ENCODE measurements at places on chromosomes 1 and 21.

GRCh38 chr21:39189857-39190604 lies 6.8 kb upstream of the PSMG1 start:
- no peak for DNase-seq

DNA sequence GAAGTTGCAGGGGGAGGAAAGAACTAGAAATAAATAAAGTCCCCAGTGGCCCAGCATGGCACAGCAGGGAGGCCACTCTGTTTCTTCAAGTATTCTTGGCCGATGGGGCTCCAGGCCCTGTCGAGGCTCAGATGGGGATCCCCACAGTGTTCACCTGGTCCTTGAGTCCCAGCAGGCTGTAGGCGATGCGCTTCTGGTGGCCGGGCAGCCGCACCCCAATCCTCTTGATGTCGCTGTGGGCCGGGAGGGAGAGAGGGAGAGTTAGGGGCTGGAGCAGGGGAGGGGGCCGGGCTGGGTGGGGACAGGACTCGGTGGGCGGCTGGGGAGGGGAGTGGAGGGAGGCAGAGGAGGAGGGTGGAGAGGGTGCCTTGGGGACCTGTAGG lies 30.8 kb downstream of the EPHA2 start:
- DNase-seq: peak; percentile 36

DNA sequence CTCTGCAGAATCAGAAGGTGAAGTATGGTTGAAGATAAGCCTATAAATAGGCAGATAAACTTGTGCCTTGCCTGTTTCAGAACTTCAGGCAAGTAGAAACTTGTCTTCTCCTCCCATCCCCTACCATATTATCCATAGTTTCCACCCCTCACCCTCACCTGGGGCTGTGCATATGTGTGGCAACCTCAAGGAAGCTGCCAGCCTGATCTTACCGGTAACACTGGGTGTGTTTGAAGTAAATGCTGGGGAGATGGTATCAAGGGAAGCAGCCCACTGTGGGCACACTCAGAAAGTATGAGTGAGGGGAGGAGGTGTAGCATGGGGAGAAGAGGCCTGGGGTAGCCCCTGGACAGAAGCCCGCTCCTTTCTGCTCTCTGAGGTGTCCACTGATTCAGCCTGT lies 14.5 kb downstream of the VANGL2 start:
- no peak for DNase-seq

- DNase-seq: no peak
These were observed 17.4 kb upstream of the HIVEP3 start for GRCh38 chr1:41936107-41936506.

GRCh38 chr1:33319949-33320618 lies 814 bp downstream of the A3GALT2 start:
- no peak for DNase-seq

- no peak for DNase-seq
These were observed 193.4 kb downstream of the ATG4C start for GRCh38 chr1:62977366-62977765.

GRCh38 chr1:223831755-223832636 lies 13.8 kb downstream of the TP53BP2 start:
- no peak for DNase-seq

DNA sequence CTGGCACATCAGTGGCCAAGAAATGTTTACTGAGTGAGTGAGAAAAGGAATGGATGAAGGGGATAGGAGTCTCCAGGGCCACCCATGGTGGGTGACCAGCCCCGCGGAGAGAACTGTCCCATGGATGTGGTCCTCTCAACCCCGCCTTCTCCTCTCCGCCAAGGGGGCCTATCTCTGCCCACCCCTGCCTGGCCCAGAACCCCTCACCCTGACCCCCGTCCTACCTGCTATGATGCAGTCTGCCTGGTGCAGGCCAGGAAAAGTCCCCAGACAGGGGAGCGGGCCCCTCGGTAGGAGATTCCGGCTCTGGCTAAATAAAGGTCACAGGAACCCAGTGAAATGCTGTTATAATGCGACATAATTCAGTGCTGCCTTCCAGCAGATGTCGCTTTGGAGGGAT lies 107.6 kb downstream of the PTPRU start:
- DNase-seq: no peak

GRCh38 chr1:89547563-89548116 lies 23.0 kb downstream of the LRRC8B start:
- peak; percentile 21 for DNase-seq

DNA sequence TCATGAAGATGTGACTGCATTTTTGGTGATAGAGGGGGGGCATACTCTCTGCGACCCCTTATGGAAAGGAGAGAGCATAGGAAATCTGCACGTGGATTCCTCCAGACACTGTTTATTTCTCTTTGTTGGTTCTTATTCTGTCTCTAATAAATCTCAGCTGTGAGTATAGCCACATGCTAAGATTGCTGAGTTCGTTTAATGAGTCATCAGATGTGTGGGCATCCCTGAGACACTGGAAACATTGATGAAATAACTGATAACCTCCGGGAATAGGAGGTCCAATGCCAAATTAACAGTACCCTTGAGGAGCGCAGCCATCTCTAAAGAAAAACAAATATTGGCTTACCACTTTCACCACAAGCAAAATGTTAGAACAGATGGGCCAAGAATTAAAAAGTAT lies 880.2 kb upstream of the NEGR1 start:
- DNase-seq: no peak

- peak; percentile 31 for DNase-seq
These were observed 19.1 kb downstream of the CD101 start for GRCh38 chr1:117020526-117021156.

- no peak for DNase-seq
These were observed 57.1 kb downstream of the DDAH1 start for GRCh38 chr1:85407746-85408377.

DNA sequence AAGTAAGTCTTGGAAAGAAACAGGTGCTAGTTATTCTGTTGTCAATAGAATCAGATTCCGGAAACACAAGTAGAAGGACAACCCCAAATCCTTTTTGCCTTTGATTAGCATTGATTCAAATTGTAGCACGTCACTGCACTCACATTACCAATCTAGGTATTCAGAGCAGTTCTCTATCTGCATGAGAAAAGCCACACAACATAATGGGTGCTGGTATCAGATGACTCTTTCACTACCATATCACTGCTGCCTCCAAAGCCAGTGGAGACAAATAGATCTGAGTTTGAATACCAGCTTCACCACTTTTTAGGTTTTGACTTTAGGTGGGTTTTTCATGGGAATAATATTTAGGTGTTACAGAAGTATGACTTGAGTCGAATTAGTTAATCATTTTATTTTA lies 38.9 kb downstream of the RTCA start:
- DNase-seq: no peak

DNA sequence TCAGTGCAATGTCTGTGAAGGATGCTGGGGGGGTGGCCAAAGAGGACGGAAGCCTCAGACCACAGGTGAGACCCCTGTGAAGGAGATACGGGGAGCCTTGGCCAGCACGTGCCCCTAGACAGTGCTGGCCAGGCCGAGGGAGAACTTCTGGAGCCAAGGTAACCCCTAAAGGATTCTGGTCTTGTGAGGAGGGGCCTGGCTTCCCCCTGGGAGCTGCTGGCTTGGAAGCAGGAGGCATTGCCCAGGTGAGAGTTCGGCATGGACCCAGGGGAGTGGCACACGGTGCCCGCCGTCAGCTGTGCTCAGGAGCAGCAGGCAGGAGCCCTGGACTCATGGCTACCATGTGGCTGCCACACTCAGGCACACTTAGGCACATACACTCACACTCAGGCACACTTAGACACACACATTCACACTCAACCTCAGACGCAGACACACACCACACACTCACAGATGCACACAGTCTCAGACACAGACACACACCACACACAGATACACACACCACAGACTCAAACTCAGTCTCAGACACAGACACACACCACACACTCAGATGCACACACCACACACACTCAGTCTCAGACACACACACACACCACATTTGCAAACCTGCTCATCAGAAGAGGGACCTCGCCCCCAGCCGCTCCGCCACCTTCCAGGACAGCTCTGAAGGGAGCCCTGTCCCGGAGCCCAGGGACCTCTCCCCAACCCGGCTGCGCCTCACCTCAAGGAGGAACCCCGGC lies 1.1 kb upstream of the COL6A2 start:
- peak; percentile 49 for DNase-seq

GRCh38 chr1:221029981-221030649 lies 150.9 kb downstream of the HLX start:
- DNase-seq: no peak

GRCh38 chr1:167122568-167122967 lies 28.7 kb downstream of the STYXL2 start:
- DNase-seq: no peak

DNA sequence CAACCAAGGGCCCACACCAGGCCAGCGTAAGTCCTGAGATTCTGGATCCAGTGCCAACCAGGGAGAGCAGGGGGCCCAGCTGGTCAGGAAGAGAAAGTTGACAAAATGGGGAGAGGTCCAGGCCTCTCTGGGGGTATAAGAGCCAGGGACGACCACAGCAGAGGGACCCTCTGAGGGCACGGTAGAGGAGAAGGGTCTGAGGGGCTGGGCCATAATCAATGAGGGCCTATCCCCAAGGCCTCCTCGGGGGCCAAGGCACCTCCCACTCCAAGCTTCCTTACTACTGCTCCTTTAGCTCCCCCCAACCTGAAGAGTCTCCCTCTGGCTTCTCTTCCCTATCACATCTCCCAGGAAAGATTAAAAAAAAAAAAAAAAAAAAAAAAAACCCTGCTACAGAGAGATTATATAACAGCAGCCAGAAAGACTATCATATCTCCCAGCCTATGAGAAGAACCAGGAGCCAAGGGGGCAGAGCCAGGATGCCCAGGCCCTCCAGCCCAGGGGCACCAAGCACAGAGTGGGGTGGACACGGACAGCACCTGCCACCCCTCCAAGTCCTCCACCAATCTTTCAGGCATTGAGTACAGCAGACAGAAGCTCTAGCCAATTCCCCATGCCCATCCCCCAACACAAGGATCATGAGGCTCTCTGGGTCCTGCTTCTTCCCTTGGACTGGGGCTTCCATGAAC lies 2.7 kb downstream of the MEF2D start:
- peak; percentile 79 for DNase-seq

GRCh38 chr1:60936163-60936562 lies 146.2 kb upstream of the NFIA start:
- DNase-seq: no peak

GRCh38 chr1:180311011-180311730 lies 81.1 kb downstream of the LHX4 start:
- no peak for DNase-seq

GRCh38 chr1:51534447-51534846 lies 15.4 kb upstream of the EPS15 start:
- DNase-seq: no peak

- DNase-seq: no peak
These were observed 871 bp upstream of the PSMA5 start for GRCh38 chr1:109427171-109427467.

DNA sequence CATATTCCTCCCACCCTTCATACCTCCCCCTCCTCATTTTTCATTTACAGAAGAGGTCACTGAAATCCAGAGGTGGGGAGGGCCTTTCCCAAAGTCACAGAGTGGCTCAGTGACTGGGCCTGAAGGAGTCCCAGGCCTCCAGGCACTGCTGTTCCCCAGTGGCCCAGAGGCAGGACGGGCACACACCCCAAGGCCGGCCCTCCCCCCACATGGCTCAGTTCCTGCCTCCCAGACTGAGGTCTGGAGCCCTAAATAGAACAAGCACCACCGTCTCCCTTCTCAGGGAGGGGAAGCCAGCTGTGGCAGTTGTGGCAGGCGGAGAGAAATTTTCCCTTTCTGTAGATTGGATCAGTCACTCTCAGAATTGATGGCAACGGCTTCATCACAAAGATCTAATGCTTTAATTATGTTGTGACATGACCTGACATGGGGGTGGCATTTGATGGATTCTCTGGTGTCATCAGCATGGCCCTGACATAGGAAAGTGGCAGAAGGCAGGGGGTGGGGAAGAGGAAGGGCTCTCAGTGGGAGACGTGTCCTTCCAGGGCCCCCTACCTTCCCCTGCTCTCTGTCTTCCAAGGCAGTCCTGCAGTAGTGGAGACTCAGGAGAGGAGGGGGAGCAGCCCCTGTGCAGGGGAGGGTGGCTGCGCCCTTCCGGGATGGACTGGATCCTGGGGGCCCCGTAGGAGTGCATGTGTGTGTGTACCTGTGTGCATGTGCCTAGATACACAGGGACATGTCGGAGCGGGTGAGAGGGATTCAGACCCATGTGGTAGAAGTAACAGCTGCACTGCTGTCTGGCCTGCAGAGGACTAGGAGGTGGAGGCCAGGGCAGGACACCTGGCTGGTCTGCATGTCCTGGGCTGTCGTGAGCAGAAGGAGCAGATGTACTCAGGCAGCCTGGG lies 41.2 kb upstream of the FOXO6 start:
- DNase-seq: no peak

DNA sequence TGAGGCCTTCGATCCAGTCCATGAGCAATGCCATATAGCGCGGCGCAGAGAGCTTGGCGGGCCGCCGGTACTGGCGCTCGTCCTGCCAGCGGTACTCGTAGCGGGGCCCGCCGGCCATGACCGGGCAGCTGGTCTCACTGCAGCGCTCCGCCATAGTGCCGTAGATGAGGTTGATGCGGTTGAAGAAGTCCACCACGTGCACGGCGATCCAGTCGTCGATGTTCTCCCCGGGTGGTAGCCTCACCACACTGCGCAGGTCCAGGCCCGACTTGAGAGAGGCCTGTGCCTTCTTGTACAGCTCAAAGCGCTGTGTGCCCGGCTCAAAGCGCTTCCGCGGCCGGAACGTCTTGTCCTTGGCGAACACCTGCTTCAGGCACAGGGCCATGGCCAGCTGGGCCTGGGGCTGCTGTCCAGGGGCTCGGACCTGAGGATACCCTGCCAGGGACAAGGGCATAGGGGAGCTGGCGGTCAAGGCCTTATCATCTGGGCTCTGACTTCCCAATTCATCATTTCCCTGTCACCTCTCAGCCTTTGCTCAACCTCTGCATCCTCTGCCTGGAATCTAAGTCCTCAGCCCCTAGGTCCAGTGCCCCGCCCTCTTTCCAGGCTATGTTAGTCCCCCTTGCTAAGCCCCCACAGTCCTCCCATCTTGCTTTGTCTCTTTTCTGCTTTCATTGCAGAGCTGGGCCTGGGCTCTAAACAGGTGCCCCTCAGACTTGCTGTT lies 3.5 kb downstream of the MOB3C start:
- DNase-seq: no peak

DNA sequence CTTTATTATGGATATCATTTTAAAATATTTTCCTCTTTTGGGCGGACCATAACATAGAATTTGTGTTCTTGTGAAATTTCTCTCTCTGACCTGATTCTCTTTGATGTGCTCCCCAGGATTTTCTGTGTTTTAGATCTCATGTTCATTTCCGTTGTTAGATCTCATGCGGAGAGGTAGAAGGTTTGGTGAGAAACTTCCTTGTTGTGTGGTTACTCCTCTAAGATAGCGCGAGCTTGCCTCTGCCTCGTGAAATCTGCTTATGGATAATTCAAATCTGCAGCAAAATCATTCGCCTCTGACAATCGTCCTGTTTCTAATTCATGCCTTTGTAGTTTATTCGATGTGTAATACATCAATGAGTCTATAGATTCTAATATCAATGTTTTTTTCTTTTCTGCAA lies 580.4 kb downstream of the USP25 start:
- DNase-seq: no peak

GRCh38 chr1:190963321-190963720 lies 485.7 kb upstream of the BRINP3 start:
- DNase-seq: no peak

Measured in posterior cingulate gyrus (tissue), 11 donors.